ENCODE measurements at places on chromosomes 2 and 18.
A peak's percentile ranks its signal among the peaks of the same experiment; 100 is the strongest.

- no peak for DNase-seq
These were observed 22.1 kb upstream of the CRIM1 start for GRCh38 chr2:36333350-36334012.

- no peak for DNase-seq
These were observed 540 bp downstream of the SOX11 start for GRCh38 chr2:5692561-5693286.

- DNase-seq = peak; percentile 90
These were observed 69.3 kb downstream of the MARCO start for GRCh38 chr2:119011162-119011909.

DNA sequence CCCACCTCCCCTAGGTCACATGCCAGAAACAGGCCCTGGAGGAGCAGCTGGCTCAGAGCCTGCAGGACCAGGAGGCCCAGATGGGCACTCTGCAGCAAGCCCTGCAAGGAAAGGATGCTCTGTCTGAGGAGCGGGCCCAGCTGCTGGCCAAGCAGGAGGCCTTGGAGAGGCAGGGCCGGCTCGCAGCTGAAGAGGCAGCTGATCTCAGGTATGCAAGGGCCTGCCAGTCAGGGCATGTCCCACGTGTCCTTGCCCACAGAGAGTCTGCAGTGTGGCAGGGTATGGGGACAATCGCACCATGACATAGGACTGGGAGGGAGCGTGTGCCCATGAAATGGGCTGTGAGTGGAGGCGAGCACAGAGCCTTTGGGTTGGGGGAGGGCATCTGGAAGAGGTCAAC lies 39.9 kb downstream of the CROCC2 start:
- peak; percentile 11 for DNase-seq

DNA sequence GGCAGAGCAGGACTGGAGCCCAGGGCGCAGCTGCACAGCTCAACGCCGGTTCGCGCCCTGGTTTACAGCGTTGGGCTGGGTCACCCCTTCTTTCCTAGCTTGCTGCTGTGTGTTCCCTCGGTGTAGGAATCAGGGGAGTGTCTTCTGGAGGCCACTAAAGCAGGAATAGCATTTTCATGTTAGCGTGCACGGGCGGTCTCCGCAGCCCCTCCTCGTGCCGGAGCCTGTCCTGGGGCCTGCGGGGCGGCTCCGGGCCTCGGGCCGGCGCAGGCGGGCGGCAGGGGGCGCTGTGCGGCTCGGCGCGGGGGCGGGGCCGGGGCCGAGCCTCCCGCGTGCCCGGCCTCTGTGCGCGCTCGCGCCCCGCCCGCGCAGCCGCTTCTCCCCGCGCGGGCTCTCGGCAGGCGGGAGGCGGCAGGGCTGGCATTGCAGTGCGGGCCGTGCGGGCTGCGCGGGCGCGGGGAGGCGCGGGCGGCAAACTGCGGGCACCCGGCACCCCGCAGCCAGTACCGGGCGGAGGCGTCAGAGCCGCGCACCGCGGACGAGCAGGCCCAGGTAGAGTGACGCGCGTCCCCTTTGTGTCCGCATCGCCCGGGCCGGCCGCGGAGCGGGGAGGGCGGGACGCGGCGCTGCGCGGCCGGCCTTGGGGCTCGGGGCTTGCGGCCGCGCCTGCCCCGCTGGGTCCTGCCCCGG lies at the start of gene RNF144A:
Gene RNF144A, plus strand, starts transcription at position 342 of the 690 bp plus-strand sequence. CDS start 79,515 bp downstream, outside the sequence.
- peak; percentile 76 for DNase-seq

- DNase-seq = peak; percentile 29
These were observed 784 bp downstream of the WDR33 start for GRCh38 chr2:127810156-127810618.

DNA sequence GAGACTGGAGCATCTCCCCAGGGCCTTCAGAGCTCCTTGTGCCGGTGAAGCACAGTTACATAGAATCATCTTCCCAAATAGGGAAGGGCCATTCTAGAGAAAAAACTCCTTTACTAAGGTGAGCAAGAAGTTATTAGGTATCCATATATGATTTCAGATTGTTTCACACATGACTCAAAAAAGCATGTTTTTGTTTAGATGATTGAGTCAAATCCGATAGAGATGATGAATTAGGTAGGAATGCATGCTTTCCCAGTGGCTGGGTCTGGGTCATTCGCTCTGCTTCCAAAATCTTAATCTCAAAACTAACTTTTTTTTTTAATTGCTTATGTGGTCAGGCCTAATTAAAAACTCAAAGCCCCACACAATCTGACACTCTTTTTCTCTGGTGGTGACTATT lies 3.8 kb downstream of the NT5C1B start:
- DNase-seq = no peak

DNA sequence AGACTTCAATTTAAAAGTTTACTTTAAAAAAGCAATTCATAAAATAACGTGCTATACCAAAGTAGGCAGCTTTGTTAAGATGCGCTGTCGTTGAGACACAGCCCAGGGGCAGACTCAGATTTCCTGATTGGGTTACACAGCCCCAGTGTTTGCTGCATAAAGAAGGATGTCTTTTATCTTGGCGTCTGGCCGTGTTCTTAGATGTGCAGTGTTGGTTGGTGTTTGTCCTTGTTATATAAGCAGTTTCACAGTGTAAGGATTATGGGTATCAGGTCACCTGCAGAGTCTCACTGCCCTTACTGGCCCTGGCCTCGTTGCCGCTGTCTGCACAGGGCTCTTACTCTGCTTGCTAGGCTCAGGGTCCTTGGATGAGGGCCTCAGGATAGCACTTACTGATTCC lies 108.5 kb downstream of the WDSUB1 start:
- no peak for DNase-seq

DNA sequence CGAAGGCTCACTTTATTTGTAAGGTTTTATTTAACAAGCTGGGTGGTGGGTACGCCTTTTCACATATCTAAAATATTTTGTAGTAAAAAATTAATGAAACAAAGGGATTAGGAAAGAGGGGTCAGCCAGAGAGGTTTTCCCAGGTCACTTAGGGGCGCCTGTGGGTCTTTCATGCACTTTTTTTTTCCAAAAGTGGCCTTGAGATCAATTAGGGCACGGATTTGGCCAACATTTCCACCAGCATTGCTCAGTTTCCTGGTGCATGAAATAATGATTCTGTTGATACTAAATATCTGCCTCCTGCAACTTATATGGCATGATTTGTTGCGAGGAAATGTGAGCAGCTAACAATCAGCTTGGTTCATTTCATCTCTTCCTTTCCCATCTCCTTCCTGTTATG lies 67.6 kb upstream of the ZCCHC2 start:
- DNase-seq = no peak

- DNase-seq = no peak
These were observed 76.0 kb upstream of the SMAD7 start for GRCh38 chr18:49026501-49027373.

GRCh38 chr18:42813570-42813969 lies 301.9 kb downstream of the RIT2 start:
- no peak for DNase-seq

DNA sequence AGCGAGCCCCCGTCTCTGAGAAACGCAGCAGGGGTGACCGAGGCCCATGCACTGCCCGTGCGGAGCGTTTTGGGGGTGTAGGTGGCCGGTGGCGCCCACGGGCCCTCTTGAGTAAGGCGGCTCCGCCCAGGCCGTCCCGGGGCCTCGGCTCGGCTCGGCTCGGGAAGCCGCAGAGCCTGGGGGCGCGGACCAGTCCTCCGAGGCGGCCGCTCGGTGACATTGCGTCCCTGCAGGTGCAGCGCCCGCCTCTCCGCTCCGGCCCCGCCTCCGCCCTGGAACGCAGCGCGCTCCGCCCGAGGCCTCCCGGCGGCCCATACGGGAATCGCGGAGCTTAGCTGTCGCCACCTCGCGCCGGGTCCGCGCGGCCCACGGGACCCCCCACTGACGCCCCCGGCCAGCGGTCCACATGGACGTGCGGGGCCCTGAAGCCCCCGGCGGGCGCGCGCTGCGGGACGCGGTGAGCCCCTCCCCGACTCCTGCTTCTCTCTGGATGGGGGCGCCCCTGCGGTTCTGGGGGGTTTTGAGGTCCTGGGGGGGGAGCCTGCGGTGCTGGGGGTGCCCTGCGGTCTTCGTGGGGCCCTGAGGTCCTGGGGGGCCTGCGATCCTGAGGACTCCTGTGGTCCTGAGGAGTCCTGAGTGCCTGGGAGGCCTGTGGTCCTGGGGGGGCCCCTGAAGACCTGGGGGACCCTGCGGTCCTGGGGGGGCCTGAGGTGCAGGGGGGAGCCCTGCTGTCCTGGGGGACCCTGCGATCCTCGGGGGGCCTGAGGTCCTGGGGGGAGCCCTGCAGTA lies at the start of gene HSBP1L1:
Gene HSBP1L1, plus strand, starts transcription at position 314 of the 789 bp plus-strand sequence. Its CDS starts 93 bp downstream, at position 407.
- peak; percentile 82 for DNase-seq

- no peak for DNase-seq
These were observed 233.7 kb downstream of the MYCN start for GRCh38 chr2:16173893-16174692.

GRCh38 chr18:44149706-44150105 lies 531.0 kb upstream of the SETBP1 start:
- DNase-seq = no peak

DNA sequence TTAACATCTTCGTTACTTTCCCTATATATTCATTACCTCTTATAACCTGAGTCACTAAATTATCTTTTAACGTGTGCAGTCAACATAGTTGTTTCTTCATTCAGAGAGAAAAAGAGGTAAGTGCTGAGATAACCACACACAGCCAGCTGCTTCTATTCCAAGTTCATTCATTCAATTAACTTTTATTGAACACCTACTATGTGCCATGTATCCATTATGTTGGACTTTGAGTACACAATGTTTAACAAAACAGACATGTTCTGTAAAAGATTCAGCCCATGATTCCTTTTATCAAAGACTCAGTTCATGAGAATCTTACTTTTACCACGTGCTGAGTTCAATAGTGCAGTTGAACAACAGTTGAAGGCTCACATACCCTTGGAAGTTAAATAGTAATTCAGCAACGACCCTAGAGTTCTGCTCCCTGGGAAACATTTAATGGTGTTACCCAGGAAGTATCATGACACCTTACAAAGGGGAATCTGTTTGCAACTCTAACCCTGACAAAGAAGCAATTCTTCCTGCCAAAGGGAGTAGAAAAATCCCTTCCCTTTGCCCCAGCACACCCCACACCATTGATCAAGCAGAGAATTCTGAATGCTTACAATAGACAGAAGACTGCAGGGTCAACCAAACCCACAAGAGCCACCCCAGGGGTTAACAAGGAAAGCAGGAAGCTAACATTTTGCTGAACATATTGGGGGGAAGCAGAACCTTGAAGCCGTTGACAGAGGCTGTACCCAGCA lies 595.8 kb downstream of the STK39 start:
- no peak for DNase-seq

DNA sequence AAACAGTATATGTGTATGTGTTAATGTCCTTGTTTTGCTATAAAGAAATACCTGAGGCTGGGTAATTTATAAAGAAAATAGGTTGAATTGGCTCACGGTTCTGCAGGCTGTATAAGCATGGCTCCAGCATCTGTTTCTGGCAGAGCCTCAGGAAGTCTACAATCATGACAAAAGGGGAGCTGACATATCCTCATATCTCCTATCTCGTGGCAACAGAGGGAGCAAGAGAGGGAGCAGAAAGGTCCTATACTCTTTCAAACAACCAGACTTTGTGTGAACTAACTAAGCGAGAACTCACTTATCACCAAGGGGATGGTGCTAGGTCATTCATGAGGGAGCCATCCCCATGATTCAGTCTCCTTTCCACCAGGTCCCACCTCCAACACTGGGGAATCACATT lies 13.0 kb downstream of the CALCRL start:
- no peak for DNase-seq

DNA sequence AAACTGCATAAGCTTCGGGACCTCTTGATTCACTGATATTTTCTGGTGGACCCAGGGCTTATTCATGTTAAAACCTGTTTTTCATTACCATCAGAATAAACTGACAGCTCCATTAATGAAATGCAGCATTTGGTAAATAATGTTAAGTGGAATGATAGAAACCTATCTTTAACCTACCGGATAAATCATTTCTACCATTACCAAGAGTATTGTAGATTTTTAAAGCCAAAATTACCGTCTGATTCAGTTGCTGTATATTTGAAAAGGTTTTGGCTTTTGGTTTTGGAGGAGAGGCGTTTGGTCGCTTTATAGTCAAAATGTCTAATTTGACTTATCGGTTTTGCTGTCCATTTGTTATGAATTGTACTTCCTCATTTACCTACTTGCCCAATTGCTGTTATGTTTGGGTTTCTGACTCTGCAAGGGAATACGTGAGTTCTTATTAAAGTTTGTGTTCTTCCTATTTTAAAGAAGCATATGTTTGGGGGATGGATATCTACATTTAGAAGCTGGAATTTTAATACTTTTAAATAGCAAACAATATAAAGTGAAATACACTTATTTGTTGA lies 1.0 kb upstream of the CUL3 start:
- DNase-seq = no peak

DNA sequence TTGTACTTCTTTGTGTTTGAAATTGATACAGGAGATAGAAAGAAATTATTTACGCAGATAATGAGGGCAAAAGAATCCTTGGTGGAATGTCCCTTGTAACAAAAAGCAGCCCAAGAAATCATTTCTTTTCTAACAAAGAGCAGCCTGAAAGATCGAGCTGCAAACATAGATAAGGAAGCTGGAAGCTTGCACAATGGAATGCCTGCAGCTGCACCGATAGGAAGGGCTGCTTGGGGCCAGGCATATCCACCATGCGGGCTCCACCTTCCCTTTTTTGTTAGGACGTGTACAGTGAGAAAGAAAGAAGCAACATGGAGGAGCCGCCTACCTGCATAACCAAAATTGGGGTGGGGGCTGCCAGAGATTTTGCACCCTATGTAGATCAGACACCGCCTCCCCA lies 568.7 kb downstream of the METTL4 start:
- no peak for DNase-seq

- DNase-seq = no peak
These were observed 18.4 kb upstream of the B3GNT2 start for GRCh38 chr2:62177392-62178049.

DNA sequence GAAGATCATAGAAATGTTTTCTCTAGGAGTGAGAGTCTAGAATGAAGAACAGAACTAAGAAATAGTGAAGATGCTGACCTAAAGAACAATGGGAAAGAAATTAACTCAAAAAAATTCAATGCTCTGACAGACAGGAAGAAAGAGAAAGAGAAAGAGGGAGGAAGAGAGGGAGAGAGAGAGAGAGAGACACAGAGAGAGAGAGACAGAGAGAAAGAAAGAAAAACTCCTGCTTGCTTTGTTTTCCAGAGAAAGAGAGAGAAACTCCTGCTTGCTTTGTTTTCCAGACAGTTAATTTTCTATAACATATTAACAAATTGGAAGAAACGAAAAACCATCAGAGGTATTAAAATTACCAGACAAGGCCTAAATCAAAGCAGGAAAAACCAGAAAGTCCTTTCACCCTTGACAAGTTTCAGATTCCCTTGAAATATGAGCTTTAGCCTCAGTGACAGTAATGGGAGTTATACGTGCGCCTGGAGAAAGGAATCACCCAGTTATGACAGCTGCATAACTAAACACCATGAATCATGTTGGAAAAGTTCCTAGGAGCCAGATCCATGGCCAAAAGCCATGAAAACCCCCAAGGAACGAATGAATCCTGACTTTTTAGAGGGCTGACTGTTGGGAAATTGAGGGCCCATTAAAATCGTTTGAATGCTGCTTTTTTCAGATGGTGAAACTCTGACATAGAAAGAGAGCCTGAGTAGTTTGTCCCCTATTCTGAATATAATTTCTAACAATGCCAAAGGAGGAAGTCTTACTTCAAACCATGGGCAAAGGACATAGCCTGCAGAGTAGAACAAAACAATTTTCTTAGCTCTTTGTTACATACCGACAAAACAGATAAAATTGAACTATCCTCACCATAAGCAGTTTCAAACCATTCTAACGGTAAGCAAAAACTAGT lies 228.6 kb upstream of the CHST9 start:
- DNase-seq = no peak
